ENCODE measurements at places on chromosomes 2 and 18.

- DNase-seq, result no peak
These were observed 223.3 kb downstream of the SH3RF3 start for GRCh38 chr2:109352056-109352897.

DNA sequence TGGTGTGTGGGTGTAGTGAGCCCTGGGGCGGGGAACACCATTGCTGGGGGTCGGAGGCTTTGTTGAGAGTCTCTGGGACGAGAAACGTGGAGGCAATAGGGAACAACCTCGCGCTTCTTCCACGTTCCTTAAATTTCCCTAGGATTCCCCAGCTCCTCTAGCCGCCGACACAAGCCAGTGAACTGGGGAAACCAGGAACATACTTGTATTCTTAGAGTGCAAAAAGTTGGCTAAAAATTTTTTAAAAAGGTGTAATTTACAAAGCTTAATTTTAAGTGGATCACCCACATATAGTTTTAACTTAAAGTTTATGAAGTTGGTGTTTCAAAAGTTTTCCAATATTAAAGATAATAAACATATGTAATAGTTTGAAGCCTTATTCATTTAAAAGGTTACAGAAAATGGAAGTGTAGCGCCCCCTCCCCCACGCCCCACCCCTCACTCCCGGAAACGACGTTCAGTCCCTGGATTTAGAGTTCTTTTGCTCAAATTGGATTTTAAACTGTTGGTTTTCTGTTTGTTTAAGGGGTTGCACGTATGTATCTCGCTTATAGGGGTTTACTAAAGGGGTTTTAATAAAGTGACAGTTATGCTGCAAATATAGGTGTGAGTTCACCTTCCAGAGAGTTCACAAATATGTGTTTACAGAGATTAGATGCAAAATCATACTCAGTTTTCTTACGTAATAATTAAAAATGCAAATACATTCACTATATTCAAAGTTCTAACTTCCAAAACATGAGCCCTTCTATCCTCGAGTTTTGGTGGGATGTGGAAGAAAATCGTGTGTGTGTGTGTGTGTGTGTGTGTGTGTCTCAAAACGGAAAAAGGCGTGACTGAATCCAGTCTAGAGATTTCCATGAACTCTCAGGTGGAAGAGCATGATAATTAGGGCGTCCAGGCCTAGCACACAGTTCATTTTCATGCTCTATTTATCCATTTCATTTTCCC lies 872 bp downstream of the DSG2 start:
- no peak for DNase-seq

DNA sequence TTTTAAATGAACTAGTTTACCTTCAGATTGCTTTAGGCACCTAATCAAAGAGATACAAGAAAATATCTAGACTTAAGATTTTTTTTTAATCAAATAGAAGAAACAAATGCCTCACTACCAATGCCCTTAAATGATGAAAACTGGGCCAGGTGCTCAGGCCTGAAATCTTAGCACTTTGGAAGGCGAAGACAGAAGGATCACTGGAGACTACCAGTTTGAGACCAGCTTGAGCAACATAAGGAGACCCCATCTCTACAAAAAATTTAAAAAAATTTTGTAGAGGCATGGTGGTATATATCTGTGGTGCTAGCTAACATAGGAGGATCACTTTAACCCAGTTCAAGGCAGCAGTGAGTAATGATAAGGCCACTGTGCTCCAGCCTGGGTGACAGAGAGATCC lies 675.1 kb downstream of the NRXN1 start:
- DNase-seq, result no peak

GRCh38 chr2:57959390-57959789 lies 87.2 kb upstream of the VRK2 start:
- DNase-seq, result no peak

DNA sequence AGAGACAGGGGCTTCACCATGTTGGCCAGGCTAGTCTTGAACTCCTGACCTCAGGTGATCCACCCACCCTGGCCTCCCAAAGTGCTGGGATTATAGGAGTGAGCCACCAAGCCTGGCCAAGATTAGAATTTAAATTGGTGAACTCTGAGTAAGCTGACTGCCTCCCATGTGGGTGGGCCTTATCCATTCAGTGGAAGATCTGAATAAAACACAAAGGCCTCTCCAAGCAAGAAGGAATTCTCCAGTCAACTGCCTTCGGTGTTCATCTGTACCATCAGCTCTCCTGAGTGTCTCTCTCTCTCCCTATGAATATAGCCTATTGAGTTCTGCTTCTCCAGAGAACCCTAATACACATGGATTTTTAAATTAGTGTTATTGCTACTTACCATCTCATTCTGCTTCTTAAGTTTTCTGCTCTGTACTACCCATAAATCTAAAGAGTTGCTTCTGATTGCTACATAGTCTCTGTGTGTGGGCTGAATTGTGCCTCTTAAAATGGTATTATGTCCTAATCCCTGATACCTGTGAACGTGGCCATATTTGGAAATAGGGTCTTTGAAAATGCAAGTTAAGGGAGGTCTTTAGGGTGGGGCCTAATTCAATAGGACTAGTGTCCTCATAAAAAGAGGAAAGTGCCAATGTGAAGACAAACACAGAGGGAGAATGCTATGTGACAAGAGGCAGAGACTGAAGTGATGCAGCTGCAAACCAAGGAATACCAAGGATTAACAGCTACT lies 36.3 kb downstream of the FBXO11 start:
- DNase-seq, result peak; percentile 23

GRCh38 chr2:71212336-71212735 lies 14.6 kb downstream of the PAIP2B start:
- peak; percentile 27 for DNase-seq

GRCh38 chr2:241754042-241754441 lies 19.6 kb downstream of the D2HGDH start:
- no peak for DNase-seq

DNA sequence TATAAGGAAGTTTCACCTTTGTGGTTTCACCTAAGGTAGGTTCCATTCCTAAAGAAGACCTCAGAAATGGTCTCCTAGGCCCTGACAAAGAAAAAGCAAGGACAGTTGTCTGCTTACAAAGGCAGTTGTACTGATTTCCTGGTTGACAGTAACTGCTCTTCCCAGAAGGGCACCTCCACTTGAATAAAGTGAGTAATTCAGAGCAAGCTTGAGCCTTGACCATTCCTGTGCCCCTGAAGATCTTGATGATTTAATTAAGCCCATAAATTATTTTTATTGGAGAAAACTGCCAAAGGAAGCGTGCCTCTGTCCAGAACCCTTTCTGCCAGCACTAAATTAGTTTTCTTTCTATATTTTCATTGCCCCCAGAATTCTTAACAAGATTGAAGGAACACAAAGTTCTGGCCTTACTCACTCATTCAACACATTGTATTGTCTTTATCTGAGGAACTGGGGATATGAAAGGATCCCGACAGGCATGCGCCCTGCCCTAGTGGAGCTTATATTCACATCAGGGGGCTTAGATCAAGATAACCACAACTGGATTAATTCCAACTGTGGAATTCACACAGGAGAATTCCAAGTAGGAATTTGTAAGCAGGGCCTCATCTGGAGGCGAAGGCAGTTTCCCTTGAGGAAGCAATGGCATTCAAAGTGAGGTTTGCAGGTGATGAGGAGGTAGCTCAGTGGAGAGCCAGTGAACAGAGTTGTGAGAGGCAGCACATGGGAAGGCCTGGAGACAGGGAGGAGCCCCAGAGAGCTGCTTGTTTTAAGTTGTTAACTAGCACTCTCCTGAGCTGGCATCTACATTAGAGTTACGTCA lies 21.2 kb downstream of the PTRHD1 start:
- peak; percentile 44 for DNase-seq

- DNase-seq, result no peak
These were observed 52.0 kb upstream of the GLI2 start for GRCh38 chr2:120683701-120684100.
